Astrocyte of the spinal cord (primary cell): ENCODE measurements at places on chromosomes 1 and 21.
A peak's percentile ranks its signal among the peaks of the same experiment; 100 is the strongest.

DNA sequence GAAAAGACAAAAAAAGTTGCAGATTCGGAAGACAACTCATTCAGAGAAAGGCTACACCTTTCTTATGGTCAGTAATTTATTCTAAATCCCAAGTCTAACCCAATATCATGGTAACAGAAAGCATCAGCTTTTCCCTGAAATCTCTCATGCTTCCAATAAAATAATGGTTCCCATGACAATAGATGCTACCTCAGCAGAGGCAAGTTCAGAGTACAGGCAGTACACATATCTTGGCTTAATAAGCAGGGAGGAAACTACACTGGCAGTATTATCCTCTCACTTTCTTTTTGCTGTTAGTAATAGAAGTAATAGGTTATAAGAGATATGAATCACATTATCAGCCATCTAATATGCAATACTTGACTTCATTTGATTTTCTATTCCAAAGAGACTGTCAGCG, 137.1 kb downstream of the DPYD start:
- DNase-seq, result no peak

- no peak for DNase-seq
These were observed 10.6 kb downstream of the ADARB1 start for GRCh38 chr21:45084881-45085536.

- DNase-seq, result peak; percentile 90
These were observed 12.4 kb downstream of the LMNA start for GRCh38 chr1:156126630-156127534.

DNA sequence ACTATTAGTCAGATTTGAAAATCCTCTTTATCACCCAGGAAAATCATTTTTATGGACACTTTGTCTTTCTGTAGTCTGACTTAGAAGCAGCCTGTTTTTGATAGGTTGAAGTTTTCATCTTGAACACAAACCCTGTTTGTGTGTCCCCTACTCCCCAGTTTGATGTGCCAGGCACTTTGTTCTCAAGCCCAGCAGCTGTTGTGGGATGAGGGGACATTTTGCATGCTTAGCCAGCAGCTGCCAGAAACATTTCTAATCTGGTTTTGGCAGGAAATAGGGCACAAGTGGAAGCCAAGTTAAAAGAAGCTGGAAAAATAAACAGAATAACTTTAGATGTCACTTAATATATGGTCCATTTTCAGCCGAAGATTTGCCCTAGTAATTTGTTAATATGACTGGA, 29.9 kb downstream of the ACTN2 start:
- DNase-seq, result peak; percentile 1

DNA sequence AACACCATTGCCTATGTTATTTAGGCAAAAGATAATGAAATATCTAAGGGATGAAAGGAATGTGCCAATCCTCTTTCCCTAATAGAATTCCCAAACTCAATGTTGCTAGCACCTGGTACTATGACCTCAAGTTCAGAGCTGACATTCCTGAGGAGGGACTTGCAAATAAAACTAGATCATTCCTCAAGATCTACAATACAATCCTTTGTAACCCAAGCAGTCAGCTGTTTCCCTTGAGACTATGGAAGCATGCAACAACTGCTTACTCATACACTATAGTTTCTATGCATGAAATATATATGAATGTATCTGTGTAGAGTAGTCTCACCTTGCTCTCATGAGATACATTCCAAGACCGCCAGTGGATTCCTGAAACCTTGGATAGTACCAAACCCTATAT, 65.0 kb downstream of the ABL2 start:
- peak; percentile 51 for DNase-seq

GRCh38 chr1:41702771-41703170, 216.0 kb downstream of the HIVEP3 start:
- no peak for DNase-seq

DNA sequence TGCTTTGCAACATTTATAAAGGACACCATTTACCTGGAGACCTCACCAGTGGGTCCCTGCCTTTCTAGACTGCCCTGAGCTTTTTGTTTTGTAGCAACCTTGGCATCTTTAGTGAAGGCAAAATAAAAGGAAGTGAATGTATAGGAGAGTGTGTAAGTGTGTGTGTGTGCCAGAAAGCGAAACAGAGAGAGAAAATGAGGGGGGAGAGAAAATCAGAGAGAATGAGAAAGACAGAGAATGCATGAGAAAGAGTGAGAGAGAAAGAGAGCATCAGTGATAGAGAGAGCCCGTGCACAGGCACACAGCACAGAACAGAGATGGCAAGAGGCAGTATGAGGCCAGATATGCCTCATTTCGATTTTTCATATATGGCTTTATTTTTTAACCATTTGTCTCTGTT, 57.5 kb downstream of the HSD3B1 start:
- DNase-seq, result no peak

GRCh38 chr1:37752583-37753471, 12.1 kb downstream of the EPHA10 start:
- DNase-seq, result no peak

- no peak for DNase-seq
These were observed 48.0 kb upstream of the ACOT11 start for GRCh38 chr1:54500107-54500431.

- no peak for DNase-seq
These were observed 60.9 kb downstream of the SIPA1L2 start for GRCh38 chr1:232568906-232569553.

DNA sequence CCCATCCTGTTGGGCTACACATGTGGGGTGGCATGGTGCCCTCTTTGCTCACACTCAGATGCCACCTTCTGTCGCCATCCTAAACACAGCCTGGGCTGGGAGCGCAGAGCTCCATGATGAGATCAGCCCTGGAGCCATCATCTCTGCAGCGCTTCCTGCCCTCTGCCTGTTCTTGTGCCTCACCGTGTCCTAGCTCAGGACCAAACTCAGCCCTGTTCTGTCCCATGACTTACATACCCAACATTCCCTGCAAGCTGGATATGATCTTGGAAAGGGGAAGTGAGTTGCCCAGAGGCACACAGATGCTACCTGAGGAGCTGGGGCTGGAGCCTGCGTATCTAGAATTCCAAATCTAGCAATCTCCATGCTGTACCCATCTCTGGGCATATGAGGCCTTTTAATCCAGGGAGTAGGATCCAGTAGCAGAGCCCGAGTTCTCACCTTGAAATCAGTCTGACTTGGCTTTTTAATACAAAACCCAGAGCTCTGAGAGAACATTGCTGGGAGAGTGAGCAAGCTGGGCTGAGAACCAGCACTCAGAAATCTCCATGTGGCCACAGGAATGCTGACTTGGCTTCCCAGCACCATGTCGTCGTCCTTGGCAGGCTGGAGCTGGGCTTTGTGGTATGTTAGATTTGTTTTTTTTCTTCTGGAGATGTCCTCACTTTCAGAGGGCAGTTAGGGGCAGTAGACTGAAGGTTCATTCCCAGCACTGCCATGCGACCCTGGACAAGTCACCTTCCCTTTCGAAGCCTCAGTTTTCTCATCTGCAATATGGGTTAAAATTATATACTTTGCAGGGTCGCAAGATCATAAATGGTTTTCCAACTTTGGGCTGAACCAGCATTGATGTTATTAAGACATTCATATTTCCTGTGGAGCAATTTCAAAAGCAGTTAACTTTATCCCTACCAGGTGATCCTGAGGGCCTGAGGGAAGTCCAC, 2.6 kb downstream of the ALPL start:
- DNase-seq, result peak; percentile 97

DNA sequence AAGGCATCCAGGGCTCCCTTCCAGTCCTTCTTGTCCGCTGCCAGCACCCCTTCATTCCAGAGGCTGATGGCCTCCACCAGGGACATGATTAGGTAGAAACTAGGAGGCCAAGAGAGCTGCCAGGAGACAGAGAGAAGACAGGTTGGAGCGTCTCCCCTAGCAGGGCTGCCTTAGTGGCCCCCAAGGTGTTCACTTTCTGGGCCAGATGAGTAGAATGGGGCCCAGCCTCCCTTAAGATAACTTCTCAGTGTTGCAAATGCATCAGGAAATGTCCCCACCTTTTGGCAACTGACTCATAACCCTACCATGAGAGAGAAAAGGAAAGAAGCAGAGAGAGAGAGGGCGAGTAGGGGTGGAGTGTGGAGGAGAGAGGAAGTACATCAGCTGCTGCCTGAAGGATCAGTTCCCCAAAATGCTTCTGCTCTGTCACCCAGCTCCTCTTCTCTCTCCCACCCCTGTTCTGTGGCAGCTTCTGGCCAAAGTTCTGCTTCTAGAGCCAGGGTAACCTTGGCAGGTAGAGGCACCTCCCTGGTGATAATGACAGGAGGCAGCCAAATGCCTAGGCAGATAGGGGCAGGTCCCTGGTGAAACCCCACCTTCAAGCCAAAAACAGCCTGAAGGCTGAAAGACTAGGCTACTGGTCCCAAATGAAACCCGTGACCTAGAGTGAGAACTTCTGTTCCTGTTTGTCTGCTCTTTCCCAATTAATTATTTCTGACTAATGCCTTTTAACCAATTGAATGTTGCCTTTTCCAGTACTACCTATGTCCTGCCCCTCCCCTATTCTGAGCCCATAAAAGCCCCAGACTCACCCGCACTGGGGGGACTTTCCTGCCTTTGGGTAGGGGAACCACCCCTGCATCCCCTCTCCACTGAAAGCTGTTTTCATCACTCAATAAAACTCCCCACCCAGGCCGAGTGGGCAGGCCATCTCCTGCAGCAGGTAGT, at the start of gene NCF2:
NCF2 (minus strand) TSS at position 216 of the 948 bp plus-strand sequence; CDS start at position 86, 130 bp downstream.
- DNase-seq, result no peak

DNA sequence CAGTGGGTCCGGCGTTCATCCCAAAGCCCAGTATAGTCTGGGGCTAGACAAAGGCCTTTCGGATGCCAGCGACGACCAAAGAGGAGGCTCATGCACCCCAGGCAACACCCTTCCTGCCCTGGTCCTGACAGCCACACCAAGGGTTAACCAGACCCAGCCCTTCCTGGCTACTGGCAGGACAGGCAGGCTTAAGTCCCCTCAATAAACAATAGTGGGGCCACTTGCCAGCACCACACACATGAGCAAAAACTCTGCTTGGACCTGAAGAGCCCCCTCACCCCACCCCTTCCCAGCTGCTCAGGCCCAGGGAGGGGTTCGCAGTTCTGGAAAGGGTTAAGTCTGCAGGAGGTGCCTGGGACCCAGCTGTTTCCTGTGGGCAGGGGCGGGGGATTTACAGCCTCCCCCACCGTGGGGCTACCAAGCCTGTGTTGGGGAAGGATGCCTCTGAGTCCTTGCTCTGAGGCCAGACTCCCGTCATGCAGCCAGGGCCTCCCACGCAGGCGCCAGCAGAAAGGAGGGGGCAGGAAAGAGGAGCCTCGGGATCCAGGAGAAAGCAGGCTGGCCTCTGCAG, 18.2 kb downstream of the PHLDA3 start:
- DNase-seq, result peak; percentile 64

- DNase-seq, result no peak
These were observed 6.9 kb downstream of the PLPP3 start for GRCh38 chr1:56572334-56573050.

DNA sequence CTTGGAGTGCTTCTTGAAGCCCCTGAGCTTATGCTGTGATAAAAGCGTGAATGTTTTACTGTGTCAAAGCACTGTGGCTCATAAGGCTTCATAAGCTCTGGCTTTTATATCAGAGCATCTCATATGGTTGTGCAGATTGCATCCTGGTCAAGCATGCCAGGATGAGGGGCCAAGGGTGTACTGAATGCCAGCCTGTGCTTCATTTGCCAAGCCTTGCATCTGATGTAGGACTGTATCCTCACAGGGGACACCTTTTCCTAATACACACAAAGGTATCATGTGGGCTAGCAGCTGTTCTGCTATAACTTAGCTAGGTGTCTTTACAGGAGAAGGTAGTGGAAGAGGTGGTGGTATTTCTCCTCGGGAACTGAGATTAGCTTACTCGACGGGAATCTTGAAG, 134.7 kb downstream of the ST6GALNAC3 start:
- DNase-seq, result no peak

GRCh38 chr1:204447736-204448135, 36.1 kb upstream of the PPP1R15B start:
- DNase-seq, result no peak

DNA sequence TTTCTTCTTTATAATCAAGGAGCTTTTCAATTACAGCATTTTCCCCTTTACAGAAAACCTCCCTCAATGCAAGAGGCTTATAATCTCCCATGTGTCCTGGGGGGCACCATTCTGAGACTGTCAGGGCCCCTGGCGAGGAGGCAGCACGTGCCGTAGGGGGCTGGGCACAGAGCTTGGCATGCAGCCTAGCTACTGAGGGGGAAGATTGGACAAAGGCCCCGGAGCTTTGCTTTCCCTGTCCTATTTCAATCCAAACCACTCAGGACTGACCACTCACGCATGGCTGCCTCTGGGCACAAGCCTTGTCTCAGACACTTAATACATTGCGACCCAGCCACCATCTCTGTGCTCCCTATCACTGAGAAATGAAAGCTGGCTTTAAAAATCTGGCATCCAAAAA, 2.8 kb upstream of the RAP1GAP start:
- no peak for DNase-seq

- no peak for DNase-seq
These were observed 29.1 kb upstream of the SRP9 start for GRCh38 chr1:225748529-225748928.

DNA sequence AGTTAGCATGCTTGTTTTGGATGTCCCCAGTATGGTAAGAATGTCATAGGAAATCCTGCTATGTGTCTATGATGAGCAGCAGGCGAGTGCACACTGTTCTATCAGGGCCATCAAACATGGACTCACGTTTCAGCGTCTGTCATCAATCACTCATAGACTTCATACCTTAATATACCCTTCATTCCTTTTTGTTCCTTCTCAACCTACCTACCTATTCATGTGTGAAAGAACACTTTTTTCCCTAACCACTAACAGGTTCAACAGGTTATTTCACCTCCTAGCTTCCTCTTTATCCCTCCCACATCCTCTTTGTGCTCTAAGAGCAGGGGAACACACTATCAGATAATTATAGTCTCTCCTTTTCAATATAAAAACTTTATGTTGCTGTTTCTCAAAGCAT, 300.6 kb downstream of the TM2D1 start:
- DNase-seq, result no peak

- DNase-seq, result no peak
These were observed 298.9 kb downstream of the DSCAM start for GRCh38 chr21:40547906-40548513.

DNA sequence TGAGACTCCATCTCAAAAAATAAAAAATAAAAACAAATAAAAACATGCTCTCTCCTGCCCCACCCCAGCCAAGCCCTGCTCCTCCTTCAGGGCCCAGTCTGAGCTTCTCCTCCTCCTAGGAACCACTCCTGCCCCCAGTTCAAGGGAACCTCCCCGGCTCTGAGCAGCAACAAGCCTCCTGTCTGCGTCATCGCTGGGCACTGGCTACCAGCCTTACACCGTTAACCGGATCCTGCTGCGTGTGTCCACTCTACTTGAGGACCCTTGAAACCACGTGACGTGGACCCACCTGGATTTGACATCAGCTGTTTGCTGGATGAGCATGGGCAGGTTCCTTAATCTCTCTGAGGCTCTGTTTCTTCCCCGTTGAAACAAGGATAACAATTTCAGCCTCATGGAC, 1.6 kb upstream of the TAS1R2 start:
- no peak for DNase-seq

GRCh38 chr1:99627615-99628014, 18.3 kb upstream of the PALMD start:
- no peak for DNase-seq
